Stimulated activated CD4-positive, alpha-beta T cell treated with anti-CD3 and anti-CD28 coated beads, Interleukin-1b, Interleukin-23, amount 100 ng/mL, for 1 hour (primary cell): ENCODE measurements at places on chromosomes 11 and 22.

DNA sequence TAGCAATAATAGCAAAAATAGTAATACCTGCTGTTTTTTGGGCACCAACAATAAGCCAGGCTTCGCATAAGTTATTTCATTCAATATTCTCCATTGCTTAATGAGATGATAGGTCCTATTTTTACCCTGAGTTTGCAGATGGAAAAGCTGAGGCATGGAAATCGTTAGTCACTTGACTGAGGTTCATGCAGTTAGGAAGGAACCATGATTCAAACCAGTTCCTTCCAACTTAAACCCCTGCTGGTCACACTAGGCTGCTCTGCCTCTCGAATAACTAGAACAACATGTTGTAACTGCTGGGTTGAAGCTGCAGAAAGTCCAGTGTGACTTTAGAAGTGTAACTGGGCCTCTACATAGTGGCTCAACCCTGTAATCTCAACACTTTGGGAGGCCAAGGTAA lies 69.3 kb downstream of the SEZ6L start:
- DNase-seq: no peak

DNA sequence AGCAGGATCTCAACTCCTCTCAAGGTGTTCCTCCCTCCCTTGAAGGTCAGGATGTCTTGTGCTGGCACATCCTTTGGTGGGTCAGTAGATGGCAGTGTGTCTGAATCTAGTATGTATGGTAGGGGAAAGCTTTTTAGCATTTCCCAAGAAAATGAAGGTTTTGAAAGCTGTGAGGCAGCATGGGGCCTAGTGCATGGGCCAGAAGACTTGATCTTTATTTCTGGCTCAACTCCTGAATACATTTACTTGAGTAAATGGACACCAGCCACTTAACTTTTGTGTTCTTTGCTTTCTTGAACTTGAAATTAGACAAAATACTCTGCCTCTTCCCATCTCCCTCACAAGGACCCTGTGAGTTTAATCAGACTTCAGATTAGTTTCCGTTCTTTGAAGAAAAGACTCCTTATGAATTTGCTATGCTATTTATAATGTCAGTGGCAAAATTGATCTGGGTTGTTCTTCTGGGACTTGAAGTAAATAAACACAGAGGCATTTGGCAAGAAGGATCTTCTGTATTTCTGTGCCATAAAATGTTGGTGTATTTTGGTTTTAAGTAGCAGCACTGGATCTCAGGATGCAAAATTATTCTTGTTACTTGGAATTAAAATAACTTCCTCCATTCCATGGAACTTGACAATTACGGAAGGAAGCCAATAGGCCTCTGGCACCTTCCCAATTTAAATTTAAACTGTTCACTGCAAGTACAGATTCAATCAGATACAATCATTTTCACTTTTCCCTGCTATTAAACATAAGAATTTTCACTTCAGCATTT lies 288.8 kb downstream of the CASP12 start:
- DNase-seq: no peak

DNA sequence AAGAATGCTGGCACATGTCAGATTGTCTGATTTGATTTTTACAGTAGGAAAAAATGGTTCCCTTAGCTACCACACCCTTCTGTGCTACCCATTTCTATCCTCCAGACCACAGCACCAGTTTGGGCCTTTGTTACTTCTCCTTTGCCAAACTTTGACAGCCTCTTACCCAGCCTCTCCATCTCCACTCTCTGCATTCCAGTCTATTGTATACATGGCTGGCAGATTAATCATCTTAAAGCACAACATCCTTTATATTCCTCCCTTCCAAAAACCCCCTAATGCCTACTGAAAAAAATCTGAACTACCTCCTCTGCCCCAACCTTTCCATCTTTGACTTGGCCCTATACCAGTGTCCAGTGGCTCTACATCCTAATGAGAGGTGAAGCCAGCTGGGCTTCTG lies 10.8 kb upstream of the PANX1 start:
- no peak for DNase-seq

- no peak for DNase-seq
Observed at GRCh38 chr22:36756031-36756430, 19.9 kb downstream of the IFT27 start.

DNA sequence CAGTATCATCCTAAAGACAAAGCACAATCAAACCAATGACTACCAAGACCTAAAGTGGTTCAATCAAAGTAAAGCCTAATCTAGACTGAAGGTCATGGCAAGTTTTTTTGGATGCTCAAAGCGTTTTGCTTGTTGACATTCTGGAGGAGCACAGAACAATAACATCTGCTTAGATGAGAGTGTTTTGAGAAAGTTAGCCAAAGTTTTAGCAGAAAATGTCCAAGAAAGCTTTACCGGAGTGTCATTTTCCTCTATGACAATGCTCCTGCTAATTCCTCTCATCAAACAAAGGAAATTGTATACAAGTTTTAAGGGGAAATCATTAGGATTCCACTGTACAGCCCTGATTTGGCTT lies 256.9 kb upstream of the FAT3 start:
- no peak for DNase-seq

GRCh38 chr11:77106321-77106720 lies 3.7 kb downstream of the OMP start:
- no peak for DNase-seq

GRCh38 chr11:9362393-9362863 lies 22.0 kb upstream of the IPO7 start:
- DNase-seq: no peak

DNA sequence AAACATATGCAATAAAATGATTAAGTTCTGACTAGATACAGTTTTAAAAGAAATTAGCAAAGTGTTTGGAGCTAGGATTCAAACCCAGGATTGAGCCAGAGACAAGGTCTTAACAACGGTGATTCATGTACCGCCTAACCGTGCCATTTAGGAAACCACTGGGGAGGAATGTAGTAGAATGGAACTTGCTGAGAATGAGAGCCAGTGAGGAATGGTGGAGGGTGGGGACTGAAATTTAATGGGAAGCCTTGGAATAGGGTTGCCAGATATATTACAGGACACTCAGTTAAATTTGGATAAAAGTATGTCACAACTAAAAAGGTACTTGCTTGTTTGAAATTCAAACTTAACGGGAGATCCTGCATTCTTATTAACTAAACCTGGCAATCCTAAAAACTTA lies 30.4 kb upstream of the TMEM86A start:
- no peak for DNase-seq

GRCh38 chr22:47686594-47687345 lies 924.3 kb downstream of the TBC1D22A start:
- DNase-seq: no peak

- no peak for DNase-seq
Observed at GRCh38 chr11:28760676-28761390, 652.6 kb downstream of the METTL15 start.

DNA sequence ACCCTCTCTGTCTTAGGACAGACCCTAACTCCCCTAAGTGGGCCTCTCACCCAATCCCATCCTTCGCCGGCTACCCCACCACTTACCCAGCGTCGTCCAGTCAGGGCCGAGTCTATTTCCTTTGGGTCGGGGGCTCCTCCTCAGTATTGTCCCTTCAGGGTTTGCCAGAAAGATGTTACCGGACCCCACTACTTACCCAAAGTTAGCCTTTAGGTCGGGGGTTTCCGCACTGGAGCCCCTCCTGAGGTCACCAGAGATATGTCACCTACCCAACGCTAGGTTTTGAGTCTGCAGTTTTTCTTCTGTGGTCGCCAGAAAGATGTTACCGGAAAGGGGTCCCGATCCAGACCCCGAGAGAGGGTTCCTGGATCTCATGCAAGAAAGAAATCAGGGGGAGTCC lies 17.9 kb upstream of the B4GALNT4 start:
- DNase-seq: no peak
